ENCODE measurements at places on chromosomes 16 and 17.

DNA sequence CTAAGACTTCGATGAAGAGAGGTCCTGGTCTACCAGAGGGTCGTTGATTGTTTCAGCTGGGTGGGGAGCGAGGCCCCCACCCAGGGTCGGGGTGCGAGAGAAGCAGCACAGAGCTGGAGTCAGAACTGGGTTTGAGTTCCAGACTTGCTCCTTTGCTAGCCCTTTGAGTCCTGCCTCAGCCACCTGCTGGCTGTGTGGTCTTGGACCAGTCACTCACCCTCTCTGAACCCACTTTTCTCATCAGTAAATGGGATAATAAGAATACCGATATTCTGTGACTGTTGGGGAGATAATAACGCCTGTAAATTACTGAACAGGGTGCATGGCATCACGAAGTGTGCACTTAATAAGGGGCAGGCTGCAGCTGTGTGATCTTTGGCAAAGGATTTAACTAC lies 427 bp upstream of the MMP28 start:
- DNase-seq, result no peak

DNA sequence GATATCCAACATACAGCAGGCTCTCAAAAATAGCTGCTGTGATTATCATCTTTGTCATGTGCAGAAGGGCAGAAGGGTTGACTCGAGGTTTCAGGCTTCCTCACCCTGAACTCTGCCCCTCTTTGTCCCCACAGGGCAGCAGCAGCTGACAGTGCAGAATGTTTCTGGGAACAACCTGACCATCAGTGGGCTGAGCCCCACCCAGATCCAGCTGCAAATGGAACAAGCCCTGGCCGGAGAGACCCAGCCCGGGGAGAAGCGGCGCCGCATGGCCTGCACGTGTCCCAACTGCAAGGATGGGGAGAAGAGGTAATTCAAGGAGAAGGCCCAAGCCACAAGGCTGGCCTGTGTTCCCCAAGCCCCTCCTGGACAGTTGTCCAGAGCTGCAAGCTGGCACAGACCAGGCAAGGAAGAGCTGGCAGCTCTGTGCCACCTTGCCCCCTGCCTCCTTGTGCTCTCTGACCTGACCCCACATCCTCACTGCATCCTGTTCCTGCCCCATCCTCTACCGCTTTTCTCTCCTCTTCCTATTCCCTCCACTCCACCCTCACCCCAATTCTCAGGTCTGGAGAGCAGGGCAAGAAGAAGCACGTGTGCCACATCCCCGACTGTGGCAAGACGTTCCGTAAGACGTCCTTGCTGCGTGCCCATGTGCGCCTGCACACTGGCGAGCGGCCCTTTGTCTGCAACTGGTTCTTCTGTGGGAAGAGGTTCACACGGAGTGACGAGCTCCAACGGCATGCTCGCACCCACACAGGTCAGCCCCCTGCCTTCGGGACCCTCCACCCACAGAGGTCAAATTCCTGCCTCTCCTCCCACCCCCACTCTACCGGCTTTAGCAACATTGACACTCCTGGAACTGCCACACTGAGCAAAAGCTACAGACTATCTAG lies 16.3 kb upstream of the PNPO start:
- DNase-seq, result no peak

DNA sequence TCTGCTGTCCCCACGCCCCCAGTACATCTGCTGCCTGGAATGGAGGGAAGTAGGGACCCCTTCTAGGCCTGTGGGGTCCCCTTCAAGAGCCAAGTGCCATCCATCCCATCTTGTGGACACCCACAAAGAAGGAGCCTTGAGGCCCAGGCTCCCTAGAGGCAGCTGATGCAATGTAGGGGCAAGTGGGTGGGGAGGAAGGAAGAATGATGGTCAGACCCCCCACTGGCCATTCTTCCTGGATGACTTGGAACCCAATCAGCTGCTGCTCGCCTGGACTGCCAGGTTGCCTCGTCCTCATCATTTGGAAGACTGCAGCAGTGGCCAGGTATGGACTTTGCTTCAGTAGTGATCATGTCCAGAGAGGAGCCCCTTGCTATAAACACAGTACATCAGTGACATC lies 48.9 kb downstream of the SMPD3 start:
- DNase-seq, result no peak

DNA sequence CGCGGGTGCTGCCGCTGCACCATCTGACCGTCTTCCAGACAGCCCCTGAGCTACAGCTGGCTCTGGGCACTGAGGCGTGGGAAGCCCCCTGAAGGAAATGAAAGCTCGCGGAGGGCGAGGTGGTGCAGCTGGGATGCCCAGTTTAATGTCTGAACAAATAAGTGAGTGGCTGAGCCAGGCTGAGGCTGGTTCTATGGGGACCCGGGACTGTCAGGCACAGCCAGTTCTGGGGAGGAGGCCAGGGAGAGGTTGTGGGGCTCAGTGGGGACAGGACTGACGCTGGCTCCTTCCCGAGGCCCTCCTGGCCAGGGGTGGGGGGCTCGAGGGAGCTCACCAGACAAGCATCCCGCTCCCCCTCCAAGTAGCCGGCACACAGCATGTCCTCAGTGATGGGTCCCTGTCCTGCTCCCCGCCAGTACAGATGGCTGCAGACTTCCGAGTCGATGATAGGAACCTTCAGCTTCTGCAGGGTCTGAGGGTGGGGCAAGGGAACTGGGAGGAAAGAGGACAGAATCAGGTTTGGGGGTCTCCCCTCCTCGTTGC lies 4.4 kb downstream of the PRSS22 start:
- DNase-seq, result no peak

- no peak for DNase-seq
These were observed 879 bp downstream of the SOCS1 start for GRCh38 chr16:11254913-11255736.

DNA sequence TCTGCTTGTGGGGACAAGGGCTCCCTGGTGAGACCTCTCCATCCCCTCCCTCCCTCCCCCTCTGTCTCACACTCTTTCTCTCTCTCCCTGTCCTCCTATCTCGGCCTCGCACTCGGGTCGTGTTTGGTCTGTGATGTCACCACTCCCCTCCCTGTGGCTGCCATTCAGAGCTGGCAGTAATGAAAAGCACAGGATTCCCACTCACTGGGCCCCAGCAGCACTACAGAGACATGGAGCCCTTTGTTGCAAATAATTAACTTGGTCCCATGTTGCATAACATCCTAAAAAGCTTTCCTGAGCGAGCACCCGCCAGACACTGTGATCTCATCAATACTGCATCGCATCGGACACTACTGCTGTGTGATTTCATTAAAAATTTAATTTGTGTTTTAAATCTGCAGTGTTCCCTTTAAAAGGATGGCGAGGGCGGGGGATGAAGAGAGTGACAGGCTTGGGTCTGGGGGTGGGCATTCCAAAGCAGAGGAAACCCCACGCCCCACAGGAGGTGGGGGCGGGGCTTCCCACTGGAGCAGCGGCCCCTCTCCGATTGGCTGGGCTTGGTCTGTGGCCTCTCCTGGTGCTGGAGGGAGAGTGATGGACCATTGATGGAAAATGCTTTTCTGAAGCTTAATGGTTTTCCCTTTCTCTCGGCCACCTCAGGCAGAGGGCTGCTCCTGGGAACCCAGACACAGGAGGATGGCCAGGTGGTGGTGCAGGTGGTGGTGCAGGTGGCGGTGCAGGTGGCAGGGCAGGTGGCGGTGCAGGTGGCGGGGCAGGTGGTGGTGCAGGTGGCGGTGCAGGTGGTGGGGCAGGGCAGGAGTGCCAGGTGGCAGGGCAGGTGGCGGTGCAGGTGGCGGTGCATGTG lies 15.3 kb upstream of the NPTX1 start:
- no peak for DNase-seq

GRCh38 chr17:15947271-15947670 lies 2.3 kb downstream of the ADORA2B start:
- DNase-seq, result no peak

DNA sequence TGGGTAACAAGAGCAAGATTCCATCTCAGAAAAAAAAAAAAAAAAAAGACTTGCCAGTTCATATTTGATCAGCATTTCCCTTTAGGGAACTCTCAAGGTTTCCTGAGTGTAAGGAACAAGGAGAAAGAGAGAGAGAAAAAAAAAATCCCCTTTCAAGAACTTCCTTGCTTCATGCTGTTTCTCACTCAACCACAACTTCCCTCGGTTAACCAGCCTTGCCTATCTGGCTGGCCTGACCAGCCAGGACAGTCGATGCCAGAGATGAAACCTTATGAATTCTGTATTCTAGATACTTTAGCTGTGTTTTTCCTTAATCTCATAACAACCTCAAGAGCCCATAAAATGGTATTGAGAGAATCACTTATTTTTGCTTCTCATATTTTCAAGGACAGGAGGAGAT lies 2.6 kb upstream of the N4BP1 start:
- no peak for DNase-seq
